ENCODE measurements at places on chromosomes 2 and 18.

DNA sequence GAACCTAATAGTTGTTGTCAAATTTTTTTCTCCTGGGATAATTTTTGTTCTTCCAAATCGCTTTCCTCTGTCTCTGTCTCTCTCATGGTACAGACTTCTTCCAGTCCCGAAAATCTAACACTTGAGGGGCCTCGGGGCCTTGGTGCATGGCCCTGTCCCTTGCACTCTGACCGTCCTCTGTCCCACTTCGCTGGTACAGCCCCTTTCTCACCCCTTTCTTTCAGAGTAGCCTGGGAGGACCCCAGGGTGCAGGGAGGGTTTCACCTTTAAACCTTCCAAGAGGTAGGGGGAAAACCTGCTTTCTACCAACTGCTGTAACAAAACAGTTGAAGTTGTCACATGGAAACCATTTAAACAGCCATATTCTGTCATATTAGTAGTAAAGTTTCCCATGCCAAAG, 22.2 kb upstream of the FAHD2A start:
- no peak for DNase-seq

DNA sequence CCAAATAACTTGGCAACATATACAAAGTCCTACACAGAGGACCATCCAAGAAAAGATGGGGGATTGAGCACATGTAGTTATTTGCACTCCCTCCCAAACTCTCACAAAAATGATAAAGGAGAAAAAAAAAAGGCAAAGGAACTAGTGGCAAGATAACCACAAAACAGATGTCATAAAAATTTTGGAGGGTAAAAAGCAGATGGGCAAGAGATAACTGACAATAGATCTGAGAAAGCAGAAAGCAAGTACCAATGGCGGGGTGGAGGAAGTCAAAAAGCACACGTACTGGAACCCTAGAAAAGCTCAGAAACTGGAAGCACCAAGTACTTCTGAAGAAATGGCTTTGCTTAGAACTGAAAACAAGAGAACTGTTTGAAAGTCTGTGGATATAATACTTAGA, 82.0 kb downstream of the WDPCP start:
- DNase-seq: no peak

DNA sequence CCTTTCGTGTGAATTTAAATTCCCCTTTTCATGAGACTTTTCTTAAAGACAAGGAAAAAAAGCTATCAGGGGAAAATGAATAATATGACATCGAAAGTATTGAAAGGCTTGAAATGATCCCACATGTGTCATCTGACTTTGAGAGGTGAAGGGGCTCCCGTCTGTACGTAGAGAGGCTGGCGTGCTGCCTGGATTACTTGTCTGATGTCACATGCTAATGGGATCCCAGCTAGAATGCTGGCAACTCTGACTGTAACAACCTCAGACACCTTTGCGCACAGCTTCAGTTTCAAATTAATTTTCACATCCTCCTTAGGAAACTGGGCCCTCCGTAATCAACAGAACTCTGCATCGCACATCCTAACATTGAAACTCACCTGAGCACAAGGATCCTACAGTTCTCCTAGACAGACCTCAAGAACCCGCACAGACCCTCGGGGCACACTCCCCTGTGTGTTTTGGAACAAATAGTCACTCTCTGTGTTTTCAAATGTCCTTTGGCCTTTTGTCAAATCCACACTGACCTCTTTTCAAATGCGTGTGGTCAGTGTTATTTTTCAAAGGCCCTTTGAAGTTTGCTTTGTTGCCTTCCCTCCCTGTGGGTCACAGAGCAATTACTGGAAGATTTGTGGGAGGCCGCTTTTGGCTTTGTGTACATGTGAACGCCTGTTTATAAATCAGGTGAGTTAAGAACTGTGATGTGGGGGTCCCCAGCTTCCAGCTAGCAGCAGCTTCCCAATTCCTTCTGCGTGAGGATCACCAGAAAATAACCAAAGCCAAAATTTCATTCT, 65.9 kb downstream of the IL1R2 start:
- DNase-seq: peak; percentile 76

DNA sequence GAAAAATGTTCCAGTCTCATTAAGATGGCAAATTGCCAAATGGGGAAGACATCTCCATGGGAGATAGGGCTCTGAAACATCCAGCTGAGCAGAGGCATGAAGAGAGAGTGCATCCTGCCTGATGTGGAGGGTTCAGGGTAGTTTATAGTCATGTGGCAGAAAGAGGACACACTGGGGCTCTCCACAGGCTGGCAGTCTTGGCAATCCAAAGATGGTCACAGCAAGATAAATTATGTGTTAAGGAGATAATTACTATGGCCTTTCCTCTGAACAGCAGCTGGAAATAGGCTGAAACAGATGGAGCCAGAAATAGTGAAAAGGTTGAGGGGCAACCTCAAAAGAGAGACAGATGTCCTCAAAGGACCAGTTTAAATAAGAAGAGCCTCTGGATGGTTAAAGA, 97.2 kb downstream of the DCC start:
- DNase-seq: no peak

DNA sequence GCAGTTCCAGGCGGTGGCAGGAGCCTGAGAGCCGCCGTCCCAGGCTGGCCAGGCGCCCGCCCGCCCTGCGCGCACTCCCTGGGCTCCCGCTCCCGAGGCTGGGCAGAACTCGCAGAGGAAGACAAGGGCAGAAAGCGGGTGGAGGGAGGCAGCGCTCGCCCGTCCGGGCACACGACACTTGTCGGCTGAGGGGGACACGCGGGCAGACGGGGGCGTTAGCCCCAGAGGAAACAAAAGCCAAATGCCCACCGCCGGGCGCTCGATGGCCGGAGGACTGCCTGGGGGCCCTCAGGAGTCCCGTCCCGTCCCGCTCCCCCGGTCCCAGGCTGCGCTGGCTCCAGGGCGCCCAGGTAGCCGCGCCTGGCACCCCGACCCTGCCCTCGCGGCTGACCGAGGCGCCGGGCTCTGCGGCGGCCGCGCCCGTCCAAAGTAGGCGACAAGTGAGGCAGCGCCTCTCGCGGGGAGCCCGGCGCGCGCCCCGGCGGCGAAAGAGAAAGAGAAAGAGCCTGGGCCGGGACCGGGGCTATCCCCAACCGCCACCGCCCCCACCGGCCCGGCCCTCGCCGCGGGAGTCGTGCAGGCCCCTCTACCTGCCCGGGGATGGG, 491 bp downstream of the L3MBTL4 start:
- DNase-seq: peak; percentile 24

GRCh38 chr2:105734762-105735538, 9.8 kb upstream of the NCK2 start:
- DNase-seq: no peak

- DNase-seq: no peak
Observed at GRCh38 chr2:34533585-34534183, 934.6 kb upstream of the FAM98A start.

DNA sequence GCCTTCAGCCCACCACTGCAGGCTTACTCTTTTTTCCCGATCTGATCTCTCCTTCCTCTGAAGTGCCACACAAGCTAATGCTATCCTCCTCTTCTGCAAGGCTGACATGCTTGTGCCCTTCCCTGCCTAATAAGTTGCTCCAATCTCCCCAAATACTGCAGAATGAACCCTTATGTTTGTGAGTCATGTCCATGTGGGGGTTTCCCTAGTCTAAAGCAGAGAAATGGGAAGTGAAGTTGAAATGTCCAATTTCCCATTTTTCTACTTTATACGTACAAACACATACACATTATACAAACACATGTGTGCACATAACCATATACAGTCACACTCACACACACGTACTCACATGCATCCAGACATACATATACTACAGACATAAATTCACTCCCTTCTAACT, 288.1 kb upstream of the CELF4 start:
- no peak for DNase-seq

- no peak for DNase-seq
Observed at GRCh38 chr18:31297248-31297647, 20.7 kb upstream of the DSG1 start.

- DNase-seq: no peak
Observed at GRCh38 chr2:57490741-57491140, 555.9 kb upstream of the VRK2 start.

DNA sequence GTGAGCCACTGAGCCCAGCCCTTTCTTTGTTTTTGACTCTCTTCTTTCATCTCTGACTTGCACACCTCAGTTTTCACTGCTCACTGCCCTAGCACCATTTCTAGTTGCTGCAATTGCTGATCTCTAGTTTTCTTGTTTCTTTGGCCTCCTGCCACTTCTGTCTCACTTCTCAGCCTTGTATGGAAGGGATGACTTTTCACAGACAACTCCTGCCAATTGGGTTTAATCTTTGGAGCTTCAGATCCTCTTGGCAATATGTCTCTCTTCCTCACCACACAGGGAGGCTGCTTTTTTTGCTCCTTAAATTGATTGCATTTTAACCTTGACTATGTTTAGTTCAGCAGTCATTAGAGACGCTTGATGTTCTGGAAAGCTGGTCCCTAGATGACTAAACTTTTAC, 323.1 kb downstream of the CTNNA2 start:
- no peak for DNase-seq

GRCh38 chr18:13973061-13973575, 57.8 kb upstream of the MC2R start:
- DNase-seq: no peak

DNA sequence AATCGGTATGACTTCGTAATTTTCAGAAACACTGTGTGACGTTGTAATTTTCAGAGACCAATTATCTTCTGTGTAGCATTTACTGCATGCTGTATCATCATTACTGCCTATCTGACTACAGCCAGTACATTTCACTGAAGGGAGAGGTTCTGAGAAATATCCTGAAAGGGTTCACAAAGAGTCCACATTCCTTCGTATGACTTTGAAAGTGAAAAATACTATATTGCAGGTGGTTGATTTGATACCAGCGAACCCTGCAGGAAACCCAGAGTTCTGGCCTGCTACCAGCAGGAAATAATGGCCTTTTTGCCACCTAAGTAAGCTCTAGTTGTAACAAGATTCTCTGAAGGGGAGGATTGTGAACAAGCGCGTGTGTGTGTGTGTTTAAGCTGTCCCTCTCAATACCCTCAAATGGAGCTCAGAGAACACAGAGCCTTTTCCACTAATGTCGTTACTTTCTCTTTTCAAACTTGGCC, 155.5 kb downstream of the ARHGAP28 start:
- DNase-seq: no peak

DNA sequence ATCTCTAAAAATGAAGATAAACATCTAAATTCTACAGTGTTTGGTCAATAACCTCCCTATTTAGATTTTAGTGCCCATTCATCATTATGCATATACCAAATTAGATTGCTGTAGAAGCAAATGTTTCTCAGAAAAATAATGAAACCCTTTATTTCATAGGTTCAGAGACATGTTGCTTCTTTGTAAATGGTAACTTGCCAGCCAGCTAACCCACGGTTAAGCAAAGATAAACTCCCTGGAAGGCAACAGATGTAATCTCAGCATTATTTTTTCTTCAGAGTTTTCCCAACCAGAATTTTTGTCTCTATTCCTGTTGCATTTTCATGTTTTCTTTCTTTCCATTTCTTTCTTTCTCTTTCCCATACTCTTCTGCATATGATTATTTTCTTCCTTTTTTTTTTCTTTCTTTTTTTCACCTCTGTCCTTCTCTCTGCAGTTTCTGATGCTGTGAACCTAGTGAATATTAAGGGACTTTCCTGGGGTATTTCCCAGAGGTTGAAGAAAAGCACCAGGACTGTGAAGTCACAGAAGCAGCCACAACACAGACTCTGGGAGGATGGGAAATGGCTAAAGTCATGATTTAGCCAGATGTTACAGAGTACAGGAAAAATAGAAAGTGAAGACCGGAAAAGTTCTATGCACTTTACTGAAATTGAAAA, 50.0 kb upstream of the DSG1 start:
- no peak for DNase-seq

GRCh38 chr2:121955426-121955825, 200.0 kb downstream of the TSN start:
- DNase-seq: no peak

GRCh38 chr2:23449413-23449812, 64.4 kb downstream of the KLHL29 start:
- no peak for DNase-seq

DNA sequence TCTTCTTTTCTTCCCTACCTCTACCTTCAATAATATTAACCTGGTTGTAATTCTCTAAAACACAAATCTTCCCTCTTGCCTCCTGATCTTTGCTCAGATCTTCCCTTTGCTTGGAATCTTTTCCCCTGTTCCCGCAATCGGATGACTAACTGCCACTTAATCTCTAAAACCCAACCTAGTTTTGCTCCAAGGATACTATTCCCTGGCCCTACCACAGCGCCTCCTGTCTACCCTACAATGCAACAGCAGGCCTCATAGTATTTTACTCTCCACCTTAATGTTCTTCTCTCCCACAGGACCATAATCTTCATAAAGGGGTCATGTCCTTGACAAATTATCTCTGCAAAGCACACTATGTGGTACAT, 246.8 kb upstream of the TNP1 start:
- no peak for DNase-seq

DNA sequence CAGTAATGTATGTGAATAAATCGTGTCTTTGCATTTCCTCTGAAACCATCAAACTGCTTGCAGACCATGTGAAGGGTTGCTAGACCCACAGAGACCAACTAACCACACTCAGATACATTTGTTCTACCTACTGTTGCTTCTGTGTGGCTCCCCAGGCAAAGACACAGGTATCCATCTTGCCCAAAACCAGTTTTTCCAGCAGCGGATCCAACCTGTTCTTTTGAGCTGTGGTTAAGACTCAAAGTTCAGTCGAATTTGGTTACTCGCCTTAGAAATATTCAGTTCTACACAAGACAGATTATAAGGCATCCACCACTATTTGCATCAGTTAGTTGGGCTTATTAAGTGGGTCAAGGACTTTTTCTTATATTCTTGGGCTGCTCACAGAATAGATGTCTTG, 276.2 kb upstream of the EPHA4 start:
- no peak for DNase-seq

DNA sequence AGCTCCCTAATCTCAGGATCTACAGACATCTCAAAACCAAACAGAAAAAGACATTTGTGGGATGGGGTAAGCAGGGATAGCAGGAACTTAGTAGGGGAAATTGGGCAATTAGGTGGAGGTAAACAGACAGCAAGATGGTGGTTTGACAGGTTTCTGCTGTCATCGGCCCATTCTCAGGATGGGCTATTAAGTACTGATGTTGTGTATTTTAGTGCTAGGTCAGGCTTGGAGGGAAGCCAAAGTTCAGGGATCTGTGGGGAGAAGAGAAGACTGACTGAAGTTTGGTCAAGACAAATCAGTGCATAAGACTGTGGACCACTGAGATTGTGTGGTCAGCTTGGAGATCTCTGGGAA, 96.8 kb upstream of the THUMPD2 start:
- no peak for DNase-seq

- DNase-seq: no peak
Observed at GRCh38 chr2:163505281-163505680, 230.5 kb downstream of the FIGN start.

- DNase-seq: no peak
Observed at GRCh38 chr2:121137571-121137970, 147.4 kb downstream of the TFCP2L1 start.

DNA sequence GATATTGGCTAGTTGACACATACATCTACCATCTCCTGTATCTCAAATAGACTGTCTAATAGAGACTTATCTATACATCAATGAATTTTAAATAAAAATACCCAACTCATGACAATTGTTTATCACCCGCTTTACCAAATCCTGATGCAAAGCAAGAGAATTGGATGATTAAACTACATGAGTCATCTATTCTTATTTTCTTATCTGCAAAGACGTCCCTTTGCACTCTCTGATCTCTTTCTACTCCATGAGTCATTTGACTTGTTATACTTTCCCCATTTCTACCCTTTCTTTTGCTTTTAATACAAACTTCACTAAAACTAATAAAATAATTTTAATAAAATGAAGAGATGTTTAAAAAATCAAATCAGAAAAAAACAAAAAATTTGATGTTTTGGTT, 261.7 kb upstream of the MAP2 start:
- no peak for DNase-seq

GRCh38 chr2:112304298-112304941, 29.0 kb downstream of the ZC3H6 start:
- no peak for DNase-seq
